ENCODE measurements at places on chromosomes 16 and 17.

DNA sequence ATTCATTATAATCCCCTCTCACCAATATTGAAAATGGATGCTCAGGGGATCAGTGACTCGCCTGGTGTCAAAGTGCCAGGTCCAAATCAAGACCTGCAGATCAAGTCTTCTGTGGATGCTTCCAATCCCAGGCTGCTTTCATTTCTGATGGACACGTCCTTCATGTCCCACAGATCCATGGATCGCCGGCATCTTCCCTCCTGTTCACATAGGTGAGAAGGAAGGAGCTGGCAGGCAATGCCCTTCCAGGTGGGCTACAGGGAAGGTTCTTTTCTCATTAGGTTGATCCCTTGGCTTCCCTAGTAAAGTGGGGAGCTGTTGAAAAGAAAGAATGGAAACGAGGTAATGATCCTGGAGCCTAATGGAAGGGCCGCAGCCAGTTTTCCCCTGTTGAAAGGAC, 159.7 kb upstream of the RPH3AL start:
- DNase-seq = no peak

GRCh38 chr16:22161999-22162655, at the start of gene SDR42E2:
TSS of gene SDR42E2 (plus strand) at chr16:22162506. CDS start at chr16:22165583, 3,077 bp downstream.
- no peak for DNase-seq

GRCh38 chr16:88343271-88343791, 39.4 kb upstream of the ZNF469 start:
- DNase-seq = no peak

DNA sequence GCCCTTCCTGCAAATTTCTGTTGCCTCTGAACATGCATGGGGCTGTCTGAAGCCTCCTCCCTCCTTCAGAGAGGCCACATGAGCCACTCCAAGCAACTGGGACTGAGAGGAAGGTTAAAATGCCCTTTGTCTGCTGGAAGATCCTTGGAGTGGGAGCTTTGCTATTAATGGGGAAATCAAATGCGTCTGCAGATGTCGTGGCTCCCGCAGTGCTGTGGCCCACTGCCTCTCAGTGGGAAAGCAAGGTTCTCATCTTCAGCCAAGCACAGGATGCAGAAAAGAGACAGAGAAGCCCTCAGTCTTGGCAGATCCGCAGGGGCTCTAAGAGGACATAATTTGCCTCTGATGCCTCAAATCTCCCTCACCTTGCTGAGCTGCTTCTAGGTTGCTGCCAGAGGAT, 34.8 kb downstream of the PEMT start:
- no peak for DNase-seq
